ENCODE measurements at places on chromosomes 13 and 19.

GRCh38 chr19:1507192-1507660 is 5.6 kb downstream of the ADAMTSL5 start:
- no peak for DNase-seq

DNA sequence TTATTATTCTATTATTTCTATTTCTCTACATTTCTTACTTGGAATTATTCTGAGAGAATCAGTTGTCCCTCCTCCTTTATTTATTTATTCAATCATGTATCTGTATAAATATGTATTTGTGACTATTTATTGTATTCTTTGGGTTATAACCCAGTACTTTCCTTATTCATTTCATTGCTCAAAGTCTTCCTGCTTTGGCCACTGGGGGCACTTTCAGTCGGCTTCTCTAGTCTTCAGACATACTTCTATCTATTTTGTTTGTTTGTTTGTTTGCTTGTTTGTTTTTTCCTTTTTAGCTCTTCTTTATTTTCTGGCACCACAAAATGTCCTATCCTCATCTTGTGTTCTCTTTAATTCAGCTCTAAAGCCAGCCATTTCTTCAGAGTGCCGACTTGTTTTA is 260.4 kb downstream of the NALCN start:
- DNase-seq: no peak

DNA sequence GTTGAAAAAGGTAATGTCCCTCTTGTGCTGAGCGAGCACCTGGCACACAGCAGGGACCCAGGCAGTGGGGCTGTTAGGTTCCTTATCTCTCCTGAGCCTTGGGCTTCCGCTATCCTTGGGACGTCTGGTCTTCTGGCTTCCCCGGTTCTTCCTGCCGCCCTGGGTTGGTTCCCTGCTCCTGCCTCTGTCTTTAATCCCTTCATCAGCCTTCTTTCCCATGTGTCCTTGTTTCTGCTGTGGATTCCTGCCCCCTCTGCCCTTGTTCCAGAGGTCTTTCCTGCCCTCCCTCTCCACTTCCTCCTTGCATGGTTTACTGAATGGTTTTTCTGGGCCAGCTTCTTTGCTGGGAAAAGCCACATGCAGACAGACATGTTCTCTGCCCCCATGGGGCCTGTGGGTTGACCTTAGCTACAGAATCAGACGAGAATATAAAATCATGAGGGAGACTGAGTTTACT is 2.6 kb downstream of the EPN1 start:
- no peak for DNase-seq

DNA sequence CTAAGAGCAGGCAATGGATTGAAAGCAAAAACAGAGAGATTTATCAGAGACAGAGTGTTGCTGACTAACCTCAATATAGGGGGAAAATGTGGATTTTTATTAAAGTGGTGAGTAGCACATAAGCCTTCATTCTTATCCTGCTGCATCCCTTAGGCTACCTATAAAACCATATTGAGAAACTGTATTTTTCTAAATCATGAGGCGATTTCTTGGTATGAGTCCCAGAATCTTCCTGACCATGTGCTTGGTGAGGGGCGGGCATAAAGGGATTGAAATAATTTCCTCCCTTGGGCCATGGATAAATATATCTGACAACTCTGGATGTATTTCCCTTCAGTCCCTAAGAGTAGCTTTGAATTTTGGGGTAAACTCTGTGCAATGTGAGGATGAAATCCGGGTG is 72.8 kb downstream of the EFNB2 start:
- DNase-seq: no peak

GRCh38 chr13:100695509-100695773 is 20.8 kb upstream of the TMTC4 start:
- DNase-seq: no peak

GRCh38 chr13:101703838-101704237 is 251.4 kb downstream of the ITGBL1 start:
- no peak for DNase-seq

Measured in Ammon's horn (tissue), 1 donor.